ENCODE measurements at places on chromosomes 1 and 21.

GRCh38 chr1:210496063-210496462, 167.4 kb downstream of the HHAT start:
- DNase-seq = no peak

- no peak for DNase-seq
These were observed 418 bp downstream of the IFI44L start for GRCh38 chr1:78620666-78621065.

DNA sequence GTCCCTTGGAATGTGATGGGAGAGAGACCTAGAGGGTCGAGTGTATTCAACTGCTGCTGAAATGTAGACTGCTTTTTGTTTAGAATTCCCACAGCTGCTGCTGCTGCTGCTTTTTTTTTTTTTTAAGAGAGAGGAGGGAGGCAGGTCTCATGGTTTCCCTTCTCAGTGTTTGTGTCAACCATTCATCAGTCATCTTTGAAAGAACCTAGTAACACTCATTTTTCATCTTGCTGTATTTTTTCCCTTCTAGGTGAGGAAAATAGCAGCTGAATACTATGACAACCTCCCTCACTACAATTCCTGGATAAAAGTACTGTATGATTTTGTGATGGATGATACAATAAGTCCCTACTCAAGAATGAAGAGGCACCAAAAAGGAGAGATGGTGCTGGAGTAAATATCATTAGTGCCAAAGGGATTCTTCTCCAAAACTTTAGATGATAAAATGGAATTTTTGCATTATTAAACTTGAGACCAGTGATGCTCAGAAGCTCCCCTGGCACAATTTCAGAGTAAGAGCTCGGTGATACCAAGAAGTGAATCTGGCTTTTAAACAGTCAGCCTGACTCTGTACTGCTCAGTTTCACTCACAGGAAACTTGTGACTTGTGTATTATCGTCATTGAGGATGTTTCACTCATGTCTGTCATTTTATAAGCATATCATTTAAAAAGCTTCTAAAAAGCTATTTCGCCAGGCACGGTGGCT, 9.2 kb downstream of the DEGS1 start:
- DNase-seq = no peak

GRCh38 chr1:10513199-10513598, 38.4 kb downstream of the PEX14 start:
- DNase-seq = no peak

- DNase-seq = no peak
These were observed 65.1 kb downstream of the IER5 start for GRCh38 chr1:181153634-181153961.

All from stimulated activated CD4-positive, alpha-beta T cell treated with anti-CD3 and anti-CD28 coated beads, Interleukin-1b, Interleukin-23, amount 100 ng/mL, for 1 hour (primary cell).